ENCODE measurements at places on chromosomes 7 and 10.

DNA sequence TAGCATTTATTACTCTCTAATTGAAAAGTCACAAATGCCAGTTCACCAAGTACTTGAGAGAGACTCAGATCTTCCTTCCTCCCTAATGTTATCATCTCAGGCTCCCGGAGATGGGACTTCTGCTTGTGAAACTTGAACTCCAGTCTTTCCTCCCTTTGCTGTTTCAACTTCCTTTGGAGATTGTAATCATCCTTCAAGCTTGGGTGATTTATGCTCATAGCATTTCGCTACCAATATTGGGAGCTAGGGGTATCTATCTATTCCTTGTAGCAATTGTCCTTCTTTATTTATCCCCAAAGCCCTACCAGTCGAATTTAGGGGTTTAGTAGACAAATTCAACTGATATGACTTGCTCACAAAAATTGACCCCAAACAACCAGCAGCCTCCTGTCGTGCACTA is 117.9 kb upstream of the STARD3NL start:
- no peak for DNase-seq

- no peak for DNase-seq
These were observed 27.7 kb downstream of the MMRN2 start for GRCh38 chr10:86929468-86930380.

GRCh38 chr7:85232068-85232467 is 45.2 kb upstream of the SEMA3D start:
- no peak for DNase-seq

- DNase-seq, result no peak
These were observed 47.5 kb upstream of the TMEM248 start for GRCh38 chr7:66873476-66873875.

GRCh38 chr7:91137153-91137787 is 127.0 kb upstream of the FZD1 start:
- no peak for DNase-seq

DNA sequence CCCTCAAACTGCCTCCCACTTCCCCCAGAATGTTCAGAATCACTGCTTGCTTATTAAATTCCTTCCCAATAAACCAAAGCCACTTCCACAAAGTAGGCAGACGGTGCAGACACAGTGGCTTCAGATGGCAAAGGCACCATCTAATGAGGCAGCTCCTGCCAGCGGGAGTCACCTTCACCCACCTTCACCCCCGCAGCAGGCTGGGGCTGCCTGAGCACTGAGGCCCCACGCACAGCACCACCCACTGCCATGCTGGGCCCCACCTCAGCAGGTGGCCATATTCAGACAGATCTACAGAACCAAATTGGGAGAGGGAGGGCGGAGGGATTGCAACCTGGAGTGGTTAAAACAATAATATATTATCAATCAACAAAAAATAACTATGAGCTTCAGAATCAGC is 118.5 kb downstream of the GRID1 start:
- DNase-seq, result no peak

GRCh38 chr10:46236941-46237681 is 49.7 kb upstream of the ANTXRL start:
- no peak for DNase-seq

GRCh38 chr10:13661256-13661655 is 74.5 kb downstream of the PRPF18 start:
- no peak for DNase-seq

DNA sequence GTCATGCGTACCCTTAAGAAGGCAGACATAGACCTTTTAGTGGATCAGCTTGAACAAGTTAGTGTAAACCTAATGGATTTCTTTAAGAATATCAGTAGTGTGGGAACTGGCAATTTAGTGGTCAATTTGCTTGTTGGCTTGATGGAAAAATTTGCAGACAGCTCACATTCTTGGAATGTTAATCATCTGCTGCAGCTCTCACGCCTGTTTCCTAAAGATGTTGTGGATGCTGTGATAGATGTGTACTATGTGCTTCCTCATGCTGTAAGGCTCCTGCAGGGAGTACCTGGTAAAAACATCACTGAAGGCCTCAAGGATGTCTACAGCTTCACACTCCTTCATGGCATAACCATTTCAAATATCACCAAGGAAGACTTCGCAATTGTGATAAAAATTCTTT is 103.4 kb downstream of the ABCA13 start:
- no peak for DNase-seq

- no peak for DNase-seq
These were observed 21.1 kb upstream of the CFAP46 start for GRCh38 chr10:132963430-132963960.

DNA sequence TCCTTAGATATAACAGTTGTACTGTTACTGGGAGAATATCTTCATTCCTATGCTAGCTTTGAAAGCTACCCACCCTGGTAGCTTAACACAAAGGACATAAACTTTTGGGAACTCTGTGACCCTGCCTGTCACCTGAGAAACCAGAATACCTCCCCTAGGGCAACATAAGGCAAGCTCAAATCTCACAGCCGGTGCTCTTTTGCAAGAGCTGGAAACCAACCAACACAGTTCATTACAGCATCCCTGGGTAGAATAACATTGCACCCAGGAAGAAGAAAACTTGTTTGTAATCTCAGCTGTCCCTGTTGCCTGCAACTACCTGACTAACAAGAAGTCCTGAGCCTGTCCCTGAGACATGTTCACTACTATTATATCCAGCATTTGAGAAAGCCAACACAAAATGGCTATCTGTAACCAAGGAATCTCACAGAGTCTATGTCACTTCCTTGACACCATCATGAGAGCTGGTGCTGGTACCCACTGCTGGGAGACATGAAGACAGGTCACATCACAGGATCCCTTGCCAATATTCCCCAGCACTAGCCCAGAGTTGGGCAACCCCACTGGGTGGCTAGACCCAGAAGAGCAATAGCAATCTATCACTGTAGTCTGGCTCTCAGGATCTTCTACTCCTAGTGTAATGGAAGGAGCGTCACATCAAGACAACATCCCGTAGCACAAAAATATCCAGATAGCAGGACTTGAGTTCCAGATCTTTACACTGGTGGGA is 31.3 kb downstream of the AKR1C3 start:
- no peak for DNase-seq

GRCh38 chr10:30026578-30026977 is 32.8 kb downstream of the JCAD start:
- DNase-seq, result peak; percentile 8

DNA sequence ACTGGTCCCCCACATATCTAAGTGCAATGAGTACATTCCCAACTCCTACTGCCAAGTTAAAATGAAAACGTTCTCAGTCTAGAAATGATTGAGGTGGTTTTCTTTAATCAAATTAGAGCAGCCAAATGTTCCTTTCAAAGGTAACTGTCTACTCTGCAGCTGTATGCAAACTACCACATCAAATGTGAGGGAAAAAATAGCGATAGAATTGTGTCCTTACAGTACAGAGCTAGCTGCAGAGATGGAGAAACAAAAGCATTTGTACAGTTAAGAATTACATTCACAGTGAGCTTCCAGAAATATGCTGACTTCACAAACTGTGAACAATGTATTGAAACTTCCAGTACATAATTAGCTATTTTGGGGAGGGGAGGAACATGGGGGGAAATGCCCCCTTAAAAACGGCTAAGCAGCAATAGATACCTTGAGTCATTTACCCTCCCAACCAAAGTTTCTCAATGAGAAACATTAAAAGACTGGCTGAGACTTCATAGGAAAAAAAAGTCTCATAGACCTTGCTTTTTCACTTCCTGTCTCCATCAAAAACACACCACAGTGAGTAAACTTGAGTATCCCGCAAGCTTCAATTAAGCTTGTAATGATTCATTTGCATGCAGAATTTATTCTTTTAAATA is 22.9 kb downstream of the CDK6 start:
- DNase-seq, result no peak

DNA sequence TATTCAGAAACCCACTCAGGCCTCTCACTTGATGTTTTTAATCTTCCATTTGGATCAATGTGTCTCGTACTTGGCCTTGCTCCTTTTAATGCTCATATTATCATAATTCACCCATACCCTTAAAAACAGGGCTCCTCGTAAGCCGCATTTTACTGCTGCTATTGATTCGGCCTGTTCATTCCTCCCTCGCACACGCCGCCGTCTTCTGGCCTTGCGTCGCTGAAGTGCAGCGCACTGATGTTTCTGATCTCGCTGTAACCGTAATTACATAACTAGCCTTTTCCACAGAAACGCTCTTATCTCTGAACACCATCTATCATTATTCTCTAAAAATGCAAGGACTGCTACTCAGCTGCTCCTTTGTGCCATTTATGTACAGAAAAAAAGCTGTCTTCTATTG is 544.5 kb upstream of the FOXK1 start:
- no peak for DNase-seq

- DNase-seq, result no peak
These were observed 3.5 kb upstream of the MYOZ1 start for GRCh38 chr10:73644767-73645166.

DNA sequence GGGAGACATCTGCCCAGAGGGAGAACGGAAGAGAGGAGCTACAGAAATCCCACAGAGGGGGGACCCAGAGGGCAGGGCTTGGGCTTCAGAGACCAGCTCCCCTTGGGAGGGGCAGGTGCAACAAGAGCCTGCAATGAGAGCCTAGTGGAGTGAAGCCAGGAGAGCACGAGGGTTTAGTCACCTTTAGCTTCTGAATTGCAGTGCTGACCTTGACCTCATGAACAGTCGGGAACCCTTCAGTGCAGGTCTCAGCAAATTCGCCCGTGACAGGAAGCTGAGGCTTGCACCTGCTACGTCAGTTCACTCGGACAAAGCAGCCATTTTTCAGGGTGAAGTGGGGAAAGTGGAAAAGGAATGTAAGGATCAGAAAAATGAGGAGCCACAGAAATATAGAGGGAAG is 306.8 kb upstream of the CDC14C start:
- no peak for DNase-seq

GRCh38 chr7:128000048-128000447 is 31.2 kb downstream of the LRRC4 start:
- no peak for DNase-seq

- no peak for DNase-seq
These were observed 50.6 kb downstream of the ZNF277 start for GRCh38 chr7:112257073-112257472.

- no peak for DNase-seq
These were observed 964 bp downstream of the FRMD4A start for GRCh38 chr10:14329746-14330173.

DNA sequence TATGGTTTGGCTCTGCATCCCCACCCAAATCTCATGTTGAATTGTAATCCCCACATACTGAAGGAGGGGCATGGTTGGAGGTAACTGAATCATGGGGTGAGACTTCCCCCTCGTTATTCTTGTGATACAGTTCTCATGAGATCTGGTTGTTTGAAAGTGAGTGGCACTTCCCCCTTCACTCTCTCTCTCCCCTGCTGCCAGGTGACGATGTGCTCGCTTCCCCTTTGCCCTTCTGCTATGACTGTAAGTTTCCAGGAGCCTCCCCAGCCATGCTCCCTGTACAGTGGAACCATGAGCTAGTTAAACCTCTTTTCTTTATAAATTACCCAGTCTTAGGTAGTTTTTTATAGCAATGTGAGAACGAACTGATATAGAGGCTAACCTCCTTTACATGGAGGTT is 16.6 kb downstream of the PLPP4 start:
- no peak for DNase-seq

GRCh38 chr7:43195256-43195655 is 82.8 kb downstream of the HECW1 start:
- DNase-seq, result no peak

DNA sequence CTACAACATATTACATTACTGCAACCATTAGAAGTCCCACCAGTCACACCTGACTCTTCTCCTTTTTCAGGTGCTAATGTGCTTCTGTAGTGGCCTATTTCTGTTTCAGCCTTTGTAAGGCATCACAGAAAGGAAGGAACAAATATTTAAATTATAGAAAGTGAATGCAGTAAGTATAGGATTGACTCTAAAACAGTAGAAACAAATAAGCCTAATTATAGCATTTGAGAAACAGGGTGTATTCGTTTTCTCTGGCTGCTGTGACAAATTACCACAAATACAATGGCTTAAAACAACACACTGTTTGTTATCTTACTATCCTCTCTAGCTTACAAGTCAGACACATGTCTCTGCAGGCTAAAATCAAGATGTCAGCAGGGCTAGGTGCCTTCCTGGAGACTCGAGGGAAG is 69.4 kb downstream of the CCSER2 start:
- DNase-seq, result no peak

DNA sequence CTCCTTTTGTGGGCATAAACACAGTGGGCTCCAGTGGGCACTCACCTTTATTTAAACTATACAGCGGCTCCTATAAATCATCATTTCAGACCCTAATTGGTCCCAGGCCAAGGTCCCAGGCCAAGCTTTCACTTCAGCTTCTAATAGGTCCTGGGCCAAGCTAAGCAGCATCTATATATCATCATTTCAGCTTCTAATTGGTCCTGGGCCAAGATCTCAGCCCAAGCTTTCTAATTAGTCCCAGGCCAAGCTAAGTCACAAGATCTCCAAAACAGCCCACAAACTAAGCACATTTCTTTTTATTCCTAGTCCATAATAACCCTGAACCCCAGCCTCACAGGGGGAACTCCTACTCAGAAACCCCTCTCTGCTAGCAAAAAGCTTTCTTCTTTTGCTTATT is 47.1 kb downstream of the ZNF680 start:
- DNase-seq, result no peak

GRCh38 chr10:22874189-22874854 is 53.5 kb upstream of the ARMC3 start:
- DNase-seq, result no peak

DNA sequence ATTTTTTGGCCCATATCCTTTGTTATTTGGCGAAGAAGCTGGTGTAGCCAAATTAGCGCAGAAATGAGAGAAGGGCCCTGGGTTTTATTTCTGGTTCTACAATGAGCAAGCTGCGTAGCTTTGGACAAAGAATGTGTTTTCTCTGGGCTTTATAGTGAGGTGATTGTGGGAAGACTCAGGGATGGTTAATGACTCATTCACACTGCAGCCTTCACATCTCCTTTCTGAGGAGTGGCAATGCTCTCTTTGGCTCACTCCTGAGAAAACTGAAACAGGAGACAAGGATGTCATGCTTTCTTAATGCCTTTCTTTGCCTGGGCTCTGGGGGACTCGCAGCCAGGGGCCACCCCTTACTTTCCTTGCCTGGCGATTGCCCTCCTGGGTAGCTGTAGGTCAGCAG is 271.0 kb upstream of the PODXL start:
- no peak for DNase-seq

- no peak for DNase-seq
These were observed 319.8 kb upstream of the PHYHIPL start for GRCh38 chr10:58856508-58857240.

DNA sequence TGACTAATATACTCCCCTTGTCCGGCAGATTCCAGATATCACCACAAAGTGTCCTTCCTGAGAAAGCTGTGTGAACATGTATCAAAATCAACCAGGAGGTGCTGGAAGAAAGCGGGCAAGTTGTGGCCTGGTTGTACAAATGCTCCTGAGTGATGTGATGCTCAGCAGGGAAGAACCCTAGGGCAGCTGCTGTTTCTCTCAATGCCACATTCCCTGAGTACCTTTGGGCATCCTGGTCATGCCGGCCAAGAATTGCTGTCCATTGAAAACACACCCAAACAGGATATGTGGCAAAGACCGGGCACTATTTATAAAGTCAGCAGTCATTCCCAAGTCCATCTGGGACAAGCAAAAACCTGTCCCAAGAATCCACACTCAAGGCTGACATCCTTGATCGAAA is 7.8 kb upstream of the ADCY1 start:
- no peak for DNase-seq

- no peak for DNase-seq
These were observed 208.7 kb upstream of the POM121L12 start for GRCh38 chr7:52826515-52827265.

GRCh38 chr7:2474813-2475677 is 1.2 kb downstream of the GRIFIN start:
- DNase-seq, result no peak

Measured in stimulated activated CD4-positive, alpha-beta T cell treated with anti-CD3 and anti-CD28 coated beads, Interleukin-15, amount 100 ng/mL, for 24 hours (primary cell).